CD4-positive, alpha-beta T cell treated with Interleukin-15 for 1 hour (primary cell): ENCODE measurements at places on chromosomes 3 and 15.

- DNase-seq: no peak
Measured at GRCh38 chr3:85875589-85875988, 916.8 kb downstream of the CADM2 start.

- DNase-seq: no peak
Measured at GRCh38 chr3:192684151-192684550, 43.2 kb downstream of the FGF12 start.

DNA sequence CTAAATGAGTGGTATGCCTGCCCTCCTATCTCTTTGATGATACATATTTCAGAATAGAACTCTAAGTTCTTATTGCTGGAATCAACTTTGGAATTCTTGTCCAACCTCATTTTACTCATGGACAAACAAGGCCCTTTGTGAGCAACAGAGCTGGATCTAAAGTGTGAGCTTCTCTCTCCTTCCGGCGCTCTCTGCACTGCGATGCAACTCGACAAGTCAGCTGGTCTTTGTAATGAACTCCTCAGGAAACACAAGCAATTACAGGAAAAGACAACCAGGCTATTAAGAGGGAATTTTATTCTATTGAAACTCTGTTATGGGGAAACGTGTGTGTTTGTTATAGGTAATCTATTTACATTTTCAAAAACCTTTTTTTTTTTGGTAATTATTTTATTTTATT is 20.3 kb upstream of the NRROS start:
- DNase-seq: no peak

- no peak for DNase-seq
Measured at GRCh38 chr15:73679964-73680363, 4.2 kb upstream of the CD276 start.

DNA sequence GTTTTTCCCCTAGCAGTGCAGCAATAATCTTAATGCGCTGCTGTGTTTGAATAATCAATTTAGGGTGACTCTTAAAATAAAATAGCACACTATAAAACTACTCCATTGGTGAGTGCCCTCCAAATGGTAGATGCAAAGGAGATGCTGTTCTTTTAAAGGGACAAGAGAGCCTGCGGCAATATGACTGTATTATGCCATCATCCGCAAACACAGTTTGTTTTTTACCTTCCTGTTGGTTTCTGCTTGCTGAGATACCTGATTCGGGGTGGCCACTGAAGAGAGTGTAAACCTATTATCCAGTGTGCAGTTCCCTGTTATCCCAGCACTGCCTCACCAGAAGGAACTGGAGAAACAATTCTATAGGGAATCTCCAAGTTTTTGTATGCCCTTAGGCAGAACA is 523.1 kb upstream of the TGFBR2 start:
- DNase-seq: no peak
